ENCODE measurements at places on chromosomes 1 and 21.
A peak's percentile ranks its signal among the peaks of the same experiment; 100 is the strongest.

DNA sequence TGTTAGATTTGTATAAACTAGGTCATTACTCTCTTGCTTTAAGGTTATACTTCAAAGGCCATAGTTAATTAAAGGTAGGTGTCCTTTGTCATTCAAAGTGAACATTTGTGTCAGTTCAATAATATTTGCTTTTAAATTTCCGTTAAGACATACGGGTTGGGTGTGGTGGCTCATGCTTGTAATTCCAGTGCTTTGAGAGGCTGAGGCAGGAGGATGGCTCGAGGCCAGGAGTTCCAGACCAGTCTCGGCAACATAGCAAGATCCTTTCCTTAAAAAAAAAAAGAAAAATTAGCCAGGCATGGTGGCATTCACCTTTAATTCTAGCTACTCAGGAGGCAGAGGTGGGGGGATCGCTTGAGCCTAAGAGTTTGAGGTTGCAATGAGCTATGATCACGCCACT, 80.4 kb downstream of the KIF26B start:
- DNase-seq, result no peak

DNA sequence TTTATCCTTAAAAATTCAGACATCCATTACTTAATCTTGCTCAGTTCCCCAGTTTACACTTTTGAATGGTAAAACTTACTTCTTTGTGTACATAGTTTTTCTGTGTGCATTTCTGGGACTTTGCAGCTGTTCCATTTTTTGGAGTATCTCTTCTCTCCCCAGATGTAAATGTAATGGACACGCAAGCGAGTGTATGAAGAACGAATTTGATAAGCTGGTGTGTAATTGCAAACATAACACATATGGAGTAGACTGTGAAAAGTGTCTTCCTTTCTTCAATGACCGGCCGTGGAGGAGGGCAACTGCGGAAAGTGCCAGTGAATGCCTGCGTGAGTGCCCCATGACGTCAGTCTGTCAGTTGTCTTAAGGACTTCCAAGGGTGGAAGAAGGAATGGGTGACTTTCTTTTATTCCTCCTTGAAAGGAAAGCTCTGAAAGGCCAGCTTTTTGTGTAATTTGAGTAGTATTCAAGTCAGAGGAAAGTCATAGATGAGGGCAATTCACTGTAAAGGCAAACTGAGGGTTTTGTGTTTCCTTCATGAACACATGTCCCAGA, 75.7 kb upstream of the LAMC2 start:
- DNase-seq, result no peak

DNA sequence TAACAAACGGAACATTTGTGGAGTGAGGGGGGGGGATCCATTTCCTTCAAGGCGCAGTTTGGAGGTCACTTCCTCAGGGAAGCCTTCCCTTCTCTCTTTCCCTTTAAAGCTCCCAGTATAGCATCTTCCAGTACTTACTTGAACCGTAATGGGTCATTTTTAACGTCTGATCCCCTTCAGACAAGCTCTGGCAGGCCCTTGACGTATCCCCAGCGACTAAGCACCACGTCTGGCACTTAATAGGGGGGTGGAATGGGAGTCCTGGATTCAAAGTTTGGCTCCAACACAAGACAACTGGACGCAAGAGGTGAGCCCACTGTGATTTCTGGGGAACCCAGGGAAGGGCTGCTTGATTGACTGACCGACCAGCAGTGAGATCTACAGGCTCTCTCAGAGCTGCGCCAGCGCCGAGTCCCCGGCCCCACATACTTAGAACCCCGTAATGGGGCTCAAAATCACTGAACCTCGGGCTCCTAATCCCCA, 441 bp downstream of the YARS1 start:
- DNase-seq, result peak; percentile 56

DNA sequence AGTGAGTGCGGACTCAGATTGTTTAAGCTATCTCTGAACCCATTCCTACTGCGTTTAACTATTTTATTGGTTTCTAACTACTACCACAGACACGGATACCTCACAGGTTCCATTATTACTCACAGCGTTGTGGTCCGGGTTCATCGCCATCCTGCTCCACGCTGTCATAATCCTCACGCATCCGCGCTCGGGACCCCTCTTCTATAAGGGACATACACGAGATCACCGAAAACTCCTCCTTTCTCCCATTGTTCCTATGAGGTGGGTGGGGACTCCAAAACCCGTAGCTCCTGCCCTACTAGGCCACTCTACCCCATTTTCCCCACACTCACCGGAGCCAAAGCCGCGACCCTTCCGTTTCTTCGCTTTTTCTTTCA, 610 bp downstream of the RBM8A start:
- no peak for DNase-seq

- DNase-seq, result peak; percentile 30
Measured at GRCh38 chr21:41768437-41769042, 1.7 kb upstream of the RIPK4 start.

DNA sequence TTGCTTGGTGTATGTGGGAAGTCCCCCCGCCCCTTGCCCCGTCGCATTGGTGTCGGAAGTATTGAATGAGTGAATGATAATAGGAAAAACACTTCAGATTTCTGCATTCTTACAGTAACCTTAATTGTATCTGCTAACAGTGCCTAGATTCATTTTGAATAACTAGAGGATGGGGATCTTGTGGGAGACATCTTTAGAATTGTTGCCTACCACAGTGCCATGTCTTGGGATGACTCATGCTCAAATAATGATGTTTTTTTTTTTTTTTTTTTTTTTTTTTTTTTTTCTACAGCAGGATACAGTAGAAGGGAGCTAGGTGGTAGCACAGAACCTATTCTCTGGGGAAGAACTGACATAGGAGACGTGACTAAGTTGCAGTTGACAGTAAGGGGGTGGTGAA, 237.9 kb downstream of the USP25 start:
- DNase-seq, result no peak

Measured in hematopoietic multipotent progenitor cell treated with erythropoietin and hydrocortisone succinate and interleukin-3 and kit ligand, for 6 days (in vitro differentiated cells).